ENCODE measurements at places on chromosomes 7 and 10.

GRCh38 chr7:53518319-53518718 lies 482.9 kb downstream of the POM121L12 start:
- DNase-seq: no peak

- no peak for DNase-seq
These were observed 130.1 kb downstream of the RGS10 start for GRCh38 chr10:119412244-119413092.

GRCh38 chr7:2602406-2603043 lies 29.3 kb upstream of the TTYH3 start:
- no peak for DNase-seq

GRCh38 chr7:77985974-77986339 lies 187.4 kb downstream of the PHTF2 start:
- DNase-seq: no peak

DNA sequence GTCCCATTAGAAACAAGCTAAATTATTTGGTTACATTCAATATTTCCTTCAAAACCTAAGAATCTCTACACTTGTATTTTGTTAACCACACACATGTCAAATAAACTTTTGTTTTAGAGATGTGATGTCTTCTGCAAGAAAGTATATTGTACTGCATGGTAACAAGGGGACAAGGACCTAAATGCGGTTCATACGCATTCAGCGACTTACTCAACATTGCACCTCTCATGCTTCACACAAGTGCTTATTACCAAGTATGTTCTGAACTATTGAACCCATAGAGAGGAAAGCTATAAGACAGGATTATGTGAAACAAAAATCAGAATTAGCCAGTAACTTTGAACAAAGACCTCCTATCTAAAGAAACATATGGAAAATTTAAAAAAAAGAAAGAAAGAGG lies 68.3 kb downstream of the CREB5 start:
- no peak for DNase-seq

DNA sequence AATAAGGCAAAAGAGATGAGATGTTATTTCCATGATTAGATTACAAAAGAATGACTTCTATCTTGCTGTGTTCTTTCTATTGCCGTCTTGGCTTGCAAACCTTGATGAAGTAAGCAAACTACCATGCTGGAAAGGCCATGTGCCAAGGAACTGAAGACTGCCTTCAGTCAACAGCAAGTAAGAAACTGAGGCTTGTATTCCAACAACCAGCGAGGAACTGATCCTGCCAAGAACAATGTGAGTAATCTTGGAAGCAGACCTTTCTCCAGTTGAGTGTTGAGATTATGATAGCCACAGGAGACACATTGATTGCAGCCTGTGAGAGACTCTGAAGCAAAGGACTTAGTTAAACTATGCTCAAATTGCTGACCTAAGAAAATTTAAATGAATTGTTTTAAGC lies 164.6 kb upstream of the GRM3 start:
- no peak for DNase-seq

All from D721Med (cell line).